ENCODE measurements at places on chromosomes 3 and 15. TPM values are rescaled to one million over a fixed set of nuclear protein-coding genes. Genes with fewer than 3 reads are reported as not detected.

DNA sequence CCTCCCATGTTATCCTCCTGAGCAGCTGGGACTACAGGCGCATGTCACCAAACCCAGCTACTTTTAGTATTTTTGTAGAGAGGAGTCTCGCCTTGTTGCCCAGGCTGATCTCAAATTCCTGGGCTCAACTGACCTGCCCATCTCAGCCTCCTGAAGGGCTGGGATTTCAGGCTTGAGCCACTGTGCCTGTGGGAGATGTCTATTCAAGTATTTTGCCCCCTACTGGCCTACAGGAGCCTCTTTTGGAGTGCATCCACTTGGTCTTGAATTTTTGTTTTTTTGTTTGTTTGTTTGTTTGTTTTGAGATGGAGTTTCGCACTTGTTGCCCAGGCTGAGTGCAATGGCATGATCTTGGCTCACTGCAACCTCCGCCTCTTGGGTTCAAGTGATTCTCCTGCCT lies 3.2 kb upstream of the DHX30 start:
- DNase-seq = no peak

- no peak for DNase-seq
Measured at GRCh38 chr3:26369133-26369532, 253.4 kb upstream of the LRRC3B start.

DNA sequence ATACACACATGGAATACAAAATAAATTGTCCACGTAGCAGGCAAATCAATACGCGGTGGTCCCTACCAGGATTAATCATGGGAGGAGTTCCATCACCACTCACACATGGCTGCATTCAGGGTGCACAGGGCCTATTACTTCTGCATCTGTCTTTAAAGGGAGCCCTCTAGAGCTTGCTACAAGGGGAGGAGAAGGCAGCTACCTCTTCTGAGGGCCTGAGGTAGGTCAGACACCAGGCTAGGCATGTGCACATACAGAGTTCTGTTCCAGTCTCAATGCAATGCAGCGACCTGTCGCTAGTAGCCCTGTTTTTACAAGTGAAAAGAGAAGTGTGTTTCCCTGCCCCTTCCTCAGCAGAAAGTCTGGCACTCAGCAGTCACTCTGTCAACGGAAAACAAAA lies 102.7 kb downstream of the ROBO2 start:
- DNase-seq = no peak

GRCh38 chr15:43209059-43209824 lies 11.6 kb downstream of the EPB42 start:
- peak; percentile 86 for DNase-seq

- no peak for DNase-seq
Measured at GRCh38 chr3:32865383-32865782, 47.6 kb downstream of the TRIM71 start.

- DNase-seq = no peak
Measured at GRCh38 chr15:33242165-33242564, 47.7 kb upstream of the FMN1 start.

DNA sequence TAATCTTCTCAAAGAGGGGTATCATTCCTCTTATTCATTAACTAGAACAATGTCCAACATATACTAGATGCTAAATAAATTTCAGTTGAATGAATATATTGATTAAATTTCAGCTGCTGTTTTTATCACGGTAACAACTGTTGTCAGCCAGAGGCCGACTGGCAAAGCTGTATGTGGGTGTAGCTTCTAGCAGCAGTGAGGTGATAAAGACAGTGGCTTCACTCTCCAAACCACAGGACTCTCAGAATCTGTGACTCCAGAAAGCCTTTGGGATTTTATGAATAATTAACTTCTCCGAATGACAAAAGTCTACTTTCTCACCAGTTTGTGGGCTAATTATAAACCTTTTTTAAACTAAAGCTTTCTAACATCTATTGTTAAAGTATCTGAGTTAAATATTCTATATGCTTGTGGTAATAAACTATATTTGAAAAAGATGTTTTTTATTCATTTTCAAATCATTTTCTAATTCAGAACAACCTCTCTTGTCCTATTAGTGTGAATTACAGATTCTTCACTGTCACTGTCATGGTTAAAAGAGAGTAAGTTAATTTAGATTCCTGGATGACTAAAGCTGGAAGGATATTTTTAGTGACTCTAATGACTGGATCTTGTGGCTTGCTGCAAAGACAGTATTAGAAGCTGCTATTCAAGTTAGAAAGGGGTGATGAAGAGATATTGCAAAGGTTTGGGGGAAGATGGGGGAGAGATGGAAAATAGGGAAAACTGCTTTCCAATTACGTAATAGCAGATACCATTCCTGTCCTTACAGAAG lies 796.4 kb upstream of the ARPP21 start:
- DNase-seq = no peak

GRCh38 chr15:70710714-70711113 lies 52.6 kb downstream of the UACA start:
- DNase-seq = no peak

GRCh38 chr15:66047321-66048024 lies 178.2 kb downstream of the RAB11A start:
- no peak for DNase-seq

DNA sequence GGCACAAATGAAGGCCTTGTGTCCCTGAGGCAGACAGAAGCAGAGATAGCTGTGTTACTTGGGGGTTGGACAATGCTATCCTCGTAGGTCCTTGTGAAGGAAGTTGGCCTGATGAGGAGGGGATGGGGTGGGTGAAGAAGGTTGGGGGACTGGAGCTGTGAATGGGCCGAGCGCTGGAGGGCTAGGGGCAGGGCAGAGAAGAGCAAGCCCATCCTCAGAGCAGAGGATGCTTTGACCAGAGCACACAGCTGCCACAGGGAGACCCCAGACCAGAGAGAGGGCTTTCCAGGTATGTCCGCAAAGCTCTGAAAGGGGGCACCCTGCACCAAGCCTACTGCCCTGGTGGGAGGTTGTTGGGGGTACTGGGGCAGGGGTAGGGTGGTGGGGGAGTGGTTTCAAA lies 5.7 kb upstream of the TBC1D2B start:
- DNase-seq = no peak

GRCh38 chr3:71924721-71925120 lies 139.8 kb upstream of the PROK2 start:
- DNase-seq = no peak

The TGM4 gene
- not detected for total RNA-seq

The FAM240A gene
- not detected for total RNA-seq

The BDH1 gene
- total RNA-seq = 9.1 TPM

All from esophagus muscularis mucosa (tissue), 4 donors.